Femur (tissue), 1 donor: ENCODE measurements at places on chromosomes 13 and 19.
A peak's percentile ranks its signal among the peaks of the same experiment; 100 is the strongest.

- peak; percentile 52 for DNase-seq
These were observed 9.7 kb downstream of the TLE6 start for GRCh38 chr19:2986951-2987524.

- no peak for DNase-seq
These were observed 42.7 kb downstream of the CAPN12 start for GRCh38 chr19:38701455-38702063.

GRCh38 chr13:91664039-91664438 is 265.6 kb downstream of the GPC5 start:
- no peak for DNase-seq

GRCh38 chr13:88142653-88143052 is 471.5 kb downstream of the SLITRK5 start:
- DNase-seq = no peak
